CD8-positive, alpha-beta T cell (primary cell): ENCODE measurements at places on chromosomes 2 and 18. TPM values are rescaled to one million over a fixed set of nuclear protein-coding genes. Genes with fewer than 3 reads are reported as not detected.

Gene PJVK
- total RNA-seq, result 5.3 TPM

Gene TOGARAM2
- 4.8 TPM for total RNA-seq

Gene RUFY4
- total RNA-seq, result 0.33 TPM

Gene DYSF
- 4.6 TPM for total RNA-seq

Gene MYL1
- not detected for total RNA-seq

Gene FSHR
- total RNA-seq, result not detected

Gene ABCB11
- not detected for total RNA-seq

Gene IGFBP2
- 0.22 TPM for total RNA-seq

Gene REG1B
- not detected for total RNA-seq

Gene LOXHD1
- total RNA-seq, result not detected

Gene SPATA3
- not detected for total RNA-seq

Gene OSBPL1A
- 1.3 TPM for total RNA-seq

Gene CFAP53
- total RNA-seq, result 0.22 TPM

Gene DLGAP1
- not detected for total RNA-seq

Gene C1D
- total RNA-seq, result 30.1 TPM

Gene GPR39
- total RNA-seq, result not detected

Gene RAX
- not detected for total RNA-seq

Gene TLX2
- total RNA-seq, result not detected

Gene LOXL3
- total RNA-seq, result not detected

Gene LYG2
- total RNA-seq, result not detected

Gene CDC42EP3
- 28.1 TPM for total RNA-seq

Gene RNF152
- total RNA-seq, result 1.6 TPM

Gene KANSL1L
- 4.7 TPM for total RNA-seq

Gene SCTR
- not detected for total RNA-seq

Gene TUBA3E
- not detected for total RNA-seq

Gene PPIG
- total RNA-seq, result 104 TPM

Gene EFHD1
- total RNA-seq, result 1.1 TPM

Gene FAM136A
- 30.8 TPM for total RNA-seq

Gene MCEE
- 7.3 TPM for total RNA-seq

Gene ZNF638
- 71.1 TPM for total RNA-seq

Gene SLC19A3
- not detected for total RNA-seq

Gene GALNT1
- total RNA-seq, result 25.9 TPM

Gene C2orf78
- not detected for total RNA-seq

Gene TGFA
- total RNA-seq, result 0.58 TPM

Gene SKA1
- 0.27 TPM for total RNA-seq

Gene DIPK1C
- not detected for total RNA-seq

Gene ANKRD36B
- total RNA-seq, result 48.6 TPM

Gene NEU4
- 2.9 TPM for total RNA-seq

Gene ACMSD
- not detected for total RNA-seq

Gene CYTIP
- total RNA-seq, result 430 TPM

Gene TDRD15
- not detected for total RNA-seq

Gene FAM117B
- total RNA-seq, result 40.0 TPM

Gene IL36A
- not detected for total RNA-seq

Gene LYG1
- total RNA-seq, result 0.81 TPM

Gene BMP10
- total RNA-seq, result not detected

Gene CCDC141
- 31.3 TPM for total RNA-seq

Gene C2orf80
- total RNA-seq, result not detected
